ENCODE measurements at places on chromosomes 5 and 9. TPM values are rescaled to one million over a fixed set of nuclear protein-coding genes. Genes with fewer than 3 reads are reported as not detected.

DNA sequence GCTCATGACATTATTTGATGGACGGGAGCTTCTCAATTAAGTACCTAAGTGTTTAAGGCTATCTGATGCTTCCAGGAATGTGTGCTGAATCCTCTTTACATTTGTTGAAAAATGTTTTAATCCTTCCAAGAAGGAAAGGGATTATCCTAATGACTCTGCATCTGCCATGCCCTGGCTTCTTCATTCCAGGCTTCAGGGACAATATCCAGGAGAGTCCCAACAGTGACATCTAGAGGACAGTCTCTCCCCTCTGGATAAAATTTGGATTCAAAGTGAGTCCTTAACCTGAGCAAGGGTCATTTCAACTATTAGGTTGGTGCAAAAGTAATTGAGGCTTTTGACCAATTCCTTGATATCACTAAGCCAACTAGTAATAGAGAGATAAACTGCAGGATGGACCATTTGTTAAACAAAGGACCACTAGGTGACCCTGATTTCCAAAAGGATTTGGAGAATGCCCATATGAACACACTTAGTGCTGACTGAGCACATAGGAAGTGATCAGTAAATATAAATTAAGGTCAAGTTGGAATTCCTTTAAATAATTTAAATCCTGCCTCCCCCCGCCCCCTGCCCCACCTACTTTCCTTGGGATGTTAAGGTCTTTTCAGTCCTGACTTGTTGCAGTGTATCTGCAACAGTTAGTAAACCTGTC lies 19.1 kb downstream of the TNFSF8 start:
- peak; percentile 26 for DNase-seq

The F2RL1 gene
- polyA plus RNA-seq = 38.2 TPM

The TMEFF1 gene
- 3.6 TPM for polyA plus RNA-seq

The EXD3 gene
- polyA plus RNA-seq = 22.3 TPM

GRCh38 chr5:136631186-136631585 lies 265.8 kb upstream of the TRPC7 start:
- no peak for DNase-seq

DNA sequence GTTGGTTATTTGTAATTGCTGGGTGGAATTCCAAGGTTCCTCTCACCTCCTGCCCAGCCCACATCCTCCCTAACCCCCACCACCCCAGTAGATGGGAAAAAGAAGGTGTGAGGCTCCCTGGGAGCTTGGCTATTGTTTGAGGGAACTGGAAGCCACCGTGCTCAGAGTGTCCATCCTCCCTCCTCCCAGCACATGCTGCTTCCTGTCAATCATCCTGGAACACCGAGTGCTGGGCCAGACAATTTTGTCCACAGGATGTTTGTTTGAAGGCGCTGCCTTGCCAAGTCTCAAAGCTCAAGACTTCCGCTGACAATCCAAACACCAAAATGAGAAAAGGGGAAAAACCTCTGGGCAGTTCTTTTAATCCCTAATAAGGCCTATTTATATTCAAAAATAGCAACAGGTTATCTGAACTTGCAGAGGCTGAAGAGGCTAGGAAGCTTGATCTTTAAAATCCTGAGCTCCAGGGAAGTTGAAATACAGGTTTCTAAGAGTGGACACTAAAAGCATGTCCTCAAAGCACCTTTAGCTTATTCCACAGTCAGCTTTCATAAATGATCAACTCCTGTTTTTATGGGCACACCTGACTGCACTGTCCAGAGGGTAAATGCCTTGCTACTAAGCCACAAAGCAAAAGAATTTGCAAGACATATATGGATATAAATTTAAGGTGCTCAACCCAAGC lies 286.7 kb downstream of the NFIB start:
- no peak for DNase-seq

- no peak for DNase-seq
Measured at GRCh38 chr5:160605266-160605665, 183.6 kb downstream of the PTTG1 start.

The LMX1B gene
- 19.3 TPM for polyA plus RNA-seq

- no peak for DNase-seq
Measured at GRCh38 chr5:179874536-179875292, 16.1 kb upstream of the MRNIP start.

The TRAF1 gene
- polyA plus RNA-seq = 4.0 TPM

- DNase-seq = no peak
Measured at GRCh38 chr9:110319781-110320492, 17.7 kb downstream of the TXNDC8 start.

DNA sequence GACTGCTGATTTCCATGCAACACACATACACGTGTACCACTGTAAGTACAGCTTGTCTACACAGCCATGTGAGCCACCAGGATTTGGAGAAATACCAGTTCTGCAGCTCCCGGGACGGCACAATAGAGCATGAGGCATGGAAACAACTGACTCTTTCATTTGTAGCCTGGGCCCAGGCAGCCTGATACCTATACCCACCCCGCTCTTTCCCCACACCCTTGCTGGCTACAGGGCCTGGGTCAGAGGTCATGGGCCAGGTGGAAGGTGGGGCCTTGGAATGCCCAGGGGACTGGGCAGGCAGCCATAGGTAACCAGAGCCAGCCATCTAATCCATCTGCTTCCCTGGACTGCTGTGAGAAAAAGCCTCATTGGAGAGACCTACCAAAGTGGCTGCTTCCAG lies 39.0 kb upstream of the ZSWIM6 start:
- DNase-seq = no peak

- no peak for DNase-seq
Measured at GRCh38 chr9:121858788-121859187, 207.4 kb downstream of the DAB2IP start.

DNA sequence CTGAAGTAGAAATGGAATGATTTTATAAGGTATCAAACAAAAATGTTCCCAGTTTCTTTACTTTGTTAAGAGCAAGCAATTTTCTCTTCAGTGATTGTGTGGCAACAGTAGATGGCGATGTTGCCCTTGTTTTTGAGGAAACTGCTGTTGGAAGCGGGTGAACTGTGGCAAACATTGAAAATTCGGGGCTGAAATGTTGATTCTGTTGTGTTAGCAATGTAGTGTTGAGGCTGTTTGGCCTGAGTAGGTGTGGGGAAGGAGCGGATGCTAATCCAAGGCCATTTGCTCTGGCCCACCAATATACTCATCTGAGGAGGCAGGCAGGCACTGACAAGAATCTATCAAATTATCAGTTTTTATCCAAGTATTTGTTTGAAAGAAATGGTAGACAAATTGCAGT lies 129.8 kb downstream of the SLC12A2 start:
- DNase-seq = peak; percentile 58

DNA sequence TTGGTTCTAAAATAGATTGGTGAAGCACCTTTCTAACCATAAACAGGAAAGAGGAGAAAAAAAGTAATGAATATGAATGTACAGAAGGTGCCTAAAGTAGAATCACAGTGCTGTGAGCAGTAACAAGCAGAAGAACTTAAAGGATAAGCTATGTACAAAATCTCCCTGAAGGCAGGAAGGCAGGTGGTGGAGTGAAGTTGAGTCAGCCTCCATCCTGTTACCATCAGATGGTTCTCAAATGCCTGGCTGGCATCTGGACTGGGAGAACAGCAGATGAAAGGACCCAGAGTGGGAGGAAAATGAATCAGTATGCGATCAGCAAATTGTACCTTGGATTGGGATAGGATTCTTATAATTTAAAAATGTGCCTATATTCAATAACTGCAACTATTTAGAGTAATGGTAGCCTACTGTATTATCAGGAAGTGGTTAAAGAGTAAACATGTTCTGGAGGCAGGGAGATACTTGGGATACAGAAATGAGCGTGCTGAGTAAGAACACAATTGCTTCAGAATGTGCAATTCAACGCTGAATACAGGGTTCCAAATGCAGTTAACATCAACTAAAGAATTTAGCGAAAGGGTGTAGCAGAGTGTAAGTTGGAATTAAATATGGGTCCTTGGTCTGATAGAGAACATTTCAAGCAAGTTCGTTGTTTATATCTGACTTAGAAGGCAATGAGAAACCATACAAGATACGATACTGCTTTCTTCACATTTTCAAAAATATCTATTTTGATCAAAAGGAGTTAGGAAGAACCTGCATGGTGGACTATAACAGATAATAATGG lies 21.1 kb upstream of the FER start:
- DNase-seq = no peak

GRCh38 chr5:169272731-169273427 lies 28.1 kb downstream of the SLIT3 start:
- DNase-seq = no peak

- no peak for DNase-seq
Measured at GRCh38 chr9:70835323-70835722, 286.1 kb downstream of the TRPM3 start.

The NIPBL gene
- polyA plus RNA-seq = 77.9 TPM

- DNase-seq = no peak
Measured at GRCh38 chr5:34040472-34040871, 2.5 kb downstream of the C1QTNF3 start.

The UNC13B gene
- polyA plus RNA-seq = 26.6 TPM

- no peak for DNase-seq
Measured at GRCh38 chr5:15529821-15530220, 29.8 kb downstream of the FBXL7 start.

- DNase-seq = no peak
Measured at GRCh38 chr5:142357469-142358090, 32.8 kb upstream of the SPRY4 start.

GRCh38 chr5:115601701-115602590 lies at the start of gene TICAM2:
TICAM2 (minus strand) TSS chr5:115602479; CDS start chr5:115581256, 21,223 bp downstream.
- no peak for DNase-seq

GRCh38 chr9:82597241-82598203 lies 465.4 kb downstream of the RASEF start:
- DNase-seq = no peak

GRCh38 chr5:149847611-149848010 lies 97.0 kb downstream of the PDE6A start:
- DNase-seq = no peak

- no peak for DNase-seq
Measured at GRCh38 chr5:5688194-5688924, 265.9 kb downstream of the ICE1 start.

DNA sequence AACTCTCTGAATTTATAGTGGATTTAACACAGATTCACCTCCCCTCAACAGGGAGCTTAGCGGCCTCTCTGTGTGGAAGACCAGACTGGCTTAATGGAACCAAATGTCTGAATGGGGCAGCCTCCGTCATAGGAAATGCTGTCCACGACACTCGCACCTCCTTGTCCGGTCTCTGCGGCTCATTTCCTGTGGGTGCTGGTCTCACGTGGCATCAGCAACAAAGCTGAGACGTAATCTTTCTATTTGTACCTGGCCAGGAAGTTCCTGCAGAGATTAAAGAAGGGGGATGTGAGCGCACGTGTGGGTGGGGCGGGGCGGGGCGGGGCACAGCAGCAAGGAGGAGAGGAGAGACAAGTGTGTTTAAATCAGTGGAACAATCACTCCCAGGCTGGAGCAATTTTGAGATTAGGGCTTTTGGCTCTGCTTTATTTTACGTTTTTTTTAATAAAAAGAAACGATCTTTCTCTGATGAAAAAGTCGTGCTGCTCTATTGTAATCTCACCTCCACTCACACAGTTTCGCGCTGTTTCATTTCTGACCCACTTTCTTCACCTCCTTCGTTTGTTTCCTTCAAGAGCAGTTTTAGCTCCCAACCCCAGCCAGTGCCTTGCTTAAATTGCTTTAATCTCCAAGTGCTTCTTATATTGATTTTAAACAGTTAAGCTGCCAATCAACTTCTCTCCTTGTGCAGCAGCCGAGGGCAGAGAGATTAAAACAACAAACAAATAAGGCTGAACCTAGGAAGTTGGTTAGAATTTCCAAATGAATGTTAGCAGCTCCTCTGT lies 132.2 kb upstream of the ASTN2 start:
- no peak for DNase-seq

DNA sequence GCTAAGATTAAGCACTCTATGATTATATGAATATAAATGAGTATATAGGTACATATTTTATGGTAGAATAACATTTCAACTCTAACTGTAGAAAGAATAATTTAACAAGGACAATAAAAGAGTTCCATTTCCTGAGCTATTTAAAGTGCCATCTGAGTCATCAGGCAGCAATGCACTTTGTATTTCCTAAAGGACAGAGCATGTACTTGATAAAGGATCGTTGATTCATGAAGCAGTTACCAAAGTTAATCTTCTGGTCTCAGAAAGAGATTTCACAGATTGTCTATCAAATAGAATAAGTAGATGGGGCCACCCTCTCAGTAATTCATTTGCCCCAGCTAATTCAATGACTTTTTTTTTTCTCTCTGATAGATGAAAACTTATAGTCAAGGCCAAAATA lies 747.8 kb downstream of the CDH18 start:
- DNase-seq = no peak

DNA sequence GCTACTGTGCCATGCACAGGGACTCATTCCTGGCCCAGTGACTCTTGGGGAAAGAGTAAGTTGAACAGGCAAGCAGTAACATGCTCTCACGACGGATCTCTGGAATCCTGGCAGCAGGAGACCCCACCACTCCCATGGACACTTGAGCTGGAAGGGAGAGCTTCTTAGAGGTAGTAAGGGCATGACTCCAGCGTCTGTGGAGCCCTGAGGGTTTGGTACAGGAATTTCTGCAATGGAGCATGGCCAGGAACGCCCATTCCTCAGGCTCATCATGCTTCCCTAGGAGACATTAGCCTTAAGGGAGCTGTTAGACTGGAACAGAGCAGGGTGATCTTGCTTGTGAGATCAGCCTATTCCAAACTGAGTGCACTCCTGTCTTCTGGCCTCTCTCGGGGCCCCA lies 212.9 kb downstream of the MAT2B start:
- DNase-seq = no peak

The SH2D3C gene
- polyA plus RNA-seq = 18.6 TPM

- no peak for DNase-seq
Measured at GRCh38 chr9:79577969-79578723, 6.4 kb downstream of the TLE4 start.

DNA sequence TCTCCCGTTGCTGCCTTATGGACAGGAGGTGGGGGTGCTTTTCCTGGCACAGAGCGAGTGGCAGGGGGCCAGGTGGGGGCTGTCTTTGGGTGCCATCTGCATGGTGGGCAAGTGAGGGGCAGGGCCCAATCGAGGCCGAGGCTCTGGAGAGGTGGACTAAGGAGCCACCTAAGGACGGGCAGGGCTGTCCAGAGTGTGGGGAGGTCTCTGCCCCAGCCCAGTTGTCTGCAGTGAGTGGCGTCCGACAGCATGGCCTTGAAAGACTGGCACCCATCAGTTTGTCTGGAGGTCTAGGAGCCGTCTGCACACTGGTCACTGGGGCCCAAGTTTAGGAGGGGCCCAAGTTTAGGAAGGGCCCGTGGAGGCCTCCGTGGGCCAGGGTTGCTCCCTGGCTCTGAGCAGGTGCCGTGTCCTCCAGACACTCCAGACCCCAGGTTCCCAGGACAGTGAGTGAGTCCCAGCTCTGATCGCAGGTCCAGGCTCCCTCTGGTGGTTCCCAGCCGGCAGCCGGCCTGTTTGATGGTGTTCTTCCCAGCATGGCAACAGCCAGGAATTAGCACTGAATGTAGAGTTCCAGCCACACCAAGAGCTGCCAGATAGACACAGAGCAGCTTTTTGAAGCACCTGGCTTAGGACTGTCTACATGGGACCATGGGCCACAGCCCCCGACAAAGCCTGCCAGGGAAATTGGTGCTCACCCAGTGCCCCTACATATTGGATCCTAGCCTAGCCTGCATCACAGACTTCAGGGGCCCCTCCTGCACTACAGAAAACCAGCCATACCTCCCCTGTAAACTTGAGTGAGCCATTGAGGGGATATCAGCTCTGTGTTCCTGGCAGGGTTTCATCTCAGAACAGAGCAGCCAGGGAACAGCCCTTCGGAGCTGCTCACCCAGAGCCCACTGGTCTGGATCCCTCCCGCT lies 120.9 kb downstream of the WNK2 start:
- no peak for DNase-seq

Measured in left renal cortex interstitium (tissue), 4 donors.